ENCODE measurements at places on chromosomes 2 and 18.

- peak; percentile 16 for DNase-seq
Measured at GRCh38 chr18:64037812-64038414, 68.0 kb downstream of the SERPINB8 start.

GRCh38 chr2:16855183-16855582 is 189.5 kb upstream of the CYRIA start:
- no peak for DNase-seq

DNA sequence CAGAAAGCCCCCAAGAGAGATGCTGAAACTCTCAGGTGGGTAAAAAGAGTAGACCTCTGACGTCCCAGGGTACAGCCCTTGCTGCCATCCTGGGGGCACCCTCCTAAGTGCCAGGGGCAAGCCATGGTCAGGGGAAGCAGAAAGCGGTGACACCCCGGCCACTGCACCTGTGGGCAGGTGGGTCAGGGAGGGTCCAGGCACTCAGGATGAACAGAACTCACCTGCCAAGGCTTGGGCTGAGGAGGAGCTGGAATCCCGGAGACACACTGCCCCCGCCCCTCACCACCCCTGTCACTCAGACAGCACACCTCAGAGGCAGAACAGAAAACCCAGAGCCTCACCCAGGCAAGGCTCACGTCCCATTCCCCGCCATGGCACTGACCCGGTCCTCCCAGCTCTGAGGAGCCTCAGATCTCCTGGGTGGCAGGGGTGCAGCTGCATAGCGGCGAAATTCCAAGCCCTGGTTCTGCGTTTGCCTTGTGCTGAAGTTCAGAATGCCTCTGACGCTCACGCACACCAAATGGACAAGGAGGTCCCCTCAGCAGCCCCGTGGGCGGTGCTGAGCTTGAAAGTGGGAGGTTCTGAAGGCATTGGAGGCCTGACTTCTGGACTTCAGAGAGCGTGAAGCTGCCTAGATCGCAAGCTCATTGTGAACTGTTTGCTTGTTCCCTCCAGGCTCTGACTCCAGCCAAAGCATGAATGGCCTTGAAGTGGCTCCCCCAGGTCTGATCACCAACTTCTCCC is 4.3 kb downstream of the GPR17 start:
- DNase-seq: no peak

DNA sequence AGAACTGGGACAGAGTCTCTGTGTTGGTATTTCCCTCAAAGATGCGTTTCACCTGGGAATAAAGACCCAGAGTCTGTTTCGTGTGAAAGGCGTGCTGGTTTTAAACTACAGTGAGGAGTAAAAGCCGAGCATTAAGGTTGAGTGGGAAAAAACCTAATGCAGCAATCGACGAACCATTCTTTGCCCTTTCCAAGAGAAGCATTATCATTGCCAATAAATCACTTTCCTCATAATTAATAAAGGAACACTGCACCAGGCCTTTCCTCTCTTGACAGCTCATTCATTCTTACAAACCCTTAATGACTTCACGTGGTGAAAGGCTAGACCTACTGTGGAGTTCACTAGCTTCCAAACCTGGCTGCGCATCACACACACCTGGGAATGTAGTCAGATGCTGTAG is 896 bp upstream of the SLC8A1 start:
- no peak for DNase-seq

GRCh38 chr2:192267484-192267883 is 72.8 kb upstream of the TMEFF2 start:
- DNase-seq: no peak

DNA sequence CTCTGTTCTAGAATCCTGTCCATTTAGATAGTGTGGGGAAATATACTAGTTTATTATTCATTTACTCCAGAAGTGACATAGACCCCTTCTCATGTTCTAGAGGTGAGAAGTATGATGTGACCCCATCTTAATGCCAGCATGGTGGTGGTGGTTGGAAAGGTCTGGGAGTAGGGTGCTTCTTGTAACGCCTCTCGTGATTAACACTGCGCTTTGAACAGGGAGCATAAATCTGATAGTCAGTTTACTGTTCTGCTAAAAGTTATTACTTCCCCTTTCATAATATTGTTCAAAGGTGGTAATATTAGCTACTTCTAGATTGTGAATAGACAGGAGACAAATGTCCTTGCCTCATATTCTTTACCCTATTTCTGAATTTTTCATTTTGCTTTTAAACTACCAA is 35.6 kb downstream of the EHBP1 start:
- DNase-seq: no peak

- no peak for DNase-seq
Measured at GRCh38 chr2:160751021-160751420, 257.4 kb upstream of the RBMS1 start.

- DNase-seq: no peak
Measured at GRCh38 chr2:226378753-226379705, 420.6 kb downstream of the IRS1 start.

All from erythroblast (primary cell).